ENCODE measurements at places on chromosomes 6 and 20.

DNA sequence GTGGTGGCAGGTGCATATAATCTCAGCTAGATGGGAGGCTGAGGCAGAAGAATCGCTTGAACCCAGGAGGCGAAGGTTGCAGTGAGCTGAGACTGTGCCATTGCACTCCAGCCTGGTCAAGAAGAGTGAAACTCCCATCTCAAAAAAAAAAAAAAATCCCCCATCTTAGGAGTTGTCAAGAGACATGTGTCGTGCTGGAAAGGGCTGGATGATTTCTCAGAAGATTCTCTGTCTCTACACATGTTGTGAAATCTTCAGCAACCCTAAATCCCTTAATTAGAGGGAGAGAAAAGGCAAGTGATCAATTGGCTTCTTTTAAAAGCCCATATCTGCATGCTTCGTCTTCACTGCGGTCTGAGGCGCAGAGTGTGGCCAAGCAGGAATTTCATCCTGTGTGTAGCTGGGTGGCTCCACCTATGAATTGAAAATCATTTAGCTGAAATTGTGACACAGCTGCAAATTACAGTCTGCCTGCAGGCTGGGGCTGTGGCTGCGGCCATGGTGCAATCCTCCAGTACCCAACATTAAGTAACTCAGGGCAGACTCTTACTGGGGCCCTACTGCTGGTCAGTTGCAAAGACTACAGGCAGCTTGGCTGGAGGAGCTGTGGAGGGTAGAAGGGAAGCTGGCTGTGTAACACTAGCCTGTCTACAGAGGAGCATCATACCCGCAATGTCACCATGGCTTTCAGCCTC, 3.2 kb upstream of the TGM3 start:
- no peak for DNase-seq

- DNase-seq, result no peak
Measured at GRCh38 chr6:108958900-108959770, 110.9 kb downstream of the ARMC2 start.

GRCh38 chr20:4322499-4322898, 307.1 kb upstream of the RNF24 start:
- DNase-seq, result no peak

DNA sequence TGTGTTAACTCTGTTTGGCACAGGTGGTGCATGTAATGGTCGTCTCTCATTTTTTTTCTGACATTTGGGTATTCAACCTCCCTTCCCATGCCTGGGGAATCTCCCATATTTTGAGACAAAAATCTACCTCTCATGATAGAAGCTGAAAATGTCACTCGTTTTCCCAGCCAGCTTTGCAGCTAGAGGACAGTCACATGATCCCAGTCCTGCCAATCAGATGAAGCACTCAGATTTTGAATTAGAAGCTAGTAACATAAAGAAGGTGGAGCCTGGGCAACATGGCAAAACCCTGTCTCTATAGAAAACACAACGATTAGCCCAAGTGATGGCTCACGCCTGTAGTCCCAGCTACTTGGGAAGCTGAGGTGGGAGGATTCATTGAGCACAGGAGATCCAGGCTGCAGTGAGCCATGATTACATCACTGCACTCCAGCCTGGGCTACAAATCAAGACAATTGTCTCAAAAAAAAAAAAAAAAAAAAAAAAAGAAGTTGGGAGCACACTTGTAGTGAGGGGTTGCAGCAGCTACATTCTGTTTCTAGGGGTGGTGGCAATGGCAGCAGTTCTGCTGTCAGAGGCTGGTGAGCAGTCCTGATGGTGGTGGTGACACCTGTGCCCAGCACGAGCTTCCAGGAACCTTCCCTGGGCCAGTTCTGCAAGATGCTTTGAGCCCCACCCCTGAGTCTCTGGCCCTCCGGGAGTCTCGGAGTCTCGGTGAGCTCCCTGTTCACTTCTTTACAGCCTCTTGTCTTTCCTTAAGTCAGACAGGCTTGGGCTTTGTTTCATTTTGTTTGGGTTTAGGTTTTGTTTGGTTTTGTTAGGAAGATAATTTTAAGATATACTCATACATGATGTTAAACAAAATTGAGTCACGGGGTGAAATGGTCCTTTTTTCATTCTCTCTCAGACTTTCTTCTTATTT, 94.1 kb upstream of the KCNG1 start:
- no peak for DNase-seq

DNA sequence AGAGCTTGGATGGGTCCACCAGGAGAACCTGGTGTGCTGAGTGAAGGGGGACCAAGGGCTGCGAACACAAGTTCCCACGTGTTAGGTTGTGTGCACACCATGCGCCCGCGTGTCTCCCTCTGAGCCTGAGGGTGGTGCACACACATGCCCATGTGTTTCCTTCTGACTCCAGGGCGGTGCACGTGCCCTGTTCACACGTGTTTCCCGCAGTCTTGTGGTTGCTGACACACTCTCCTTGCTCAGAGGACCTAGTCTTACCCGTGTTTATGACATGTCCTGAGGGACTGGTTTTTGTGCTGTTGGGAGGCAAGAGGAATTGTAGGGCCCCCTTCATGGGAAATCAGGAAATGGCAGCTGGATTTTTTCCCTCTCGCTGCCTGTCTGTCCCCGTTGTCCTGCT, 36.3 kb upstream of the PCMTD2 start:
- DNase-seq, result no peak

DNA sequence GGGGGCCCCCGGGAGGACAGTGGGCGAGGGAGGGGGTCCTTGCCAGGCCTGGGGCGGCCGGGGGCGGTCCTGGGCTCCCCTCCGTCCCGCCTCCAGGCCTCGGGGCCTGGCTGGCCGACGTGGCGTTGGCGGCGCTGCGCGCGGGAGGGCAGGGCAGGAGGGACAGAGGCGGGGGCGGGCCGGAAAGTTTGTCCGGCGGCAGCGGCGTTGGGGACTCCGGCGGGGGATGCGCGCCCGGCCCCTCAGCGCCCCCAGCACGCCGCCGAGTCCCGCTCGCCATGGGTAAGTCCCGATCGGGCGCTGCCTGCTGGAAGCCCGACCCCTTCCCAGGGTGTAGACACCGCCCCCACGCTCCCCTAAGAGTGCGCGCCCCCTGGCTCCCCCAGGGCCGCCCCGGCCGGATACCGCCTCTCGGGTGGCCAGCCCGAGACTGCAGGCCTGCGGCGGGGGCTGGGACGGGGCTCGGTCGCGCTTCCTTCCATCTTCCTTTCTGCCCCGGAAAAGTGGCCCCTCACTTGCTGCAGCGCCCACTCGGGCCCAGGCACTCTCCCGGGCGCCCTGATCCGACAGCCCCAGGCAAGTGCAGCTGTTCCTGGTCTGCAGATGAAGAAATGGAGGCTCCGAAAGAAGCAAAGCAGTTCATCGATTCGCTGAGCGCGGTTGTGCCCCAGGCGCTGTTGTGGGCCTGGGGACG, at the start of gene SLC2A10:
Gene SLC2A10 (plus strand): TSS at position 191 of the 694 bp plus-strand sequence. CDS start 88 bp downstream, at position 279.
- no peak for DNase-seq

DNA sequence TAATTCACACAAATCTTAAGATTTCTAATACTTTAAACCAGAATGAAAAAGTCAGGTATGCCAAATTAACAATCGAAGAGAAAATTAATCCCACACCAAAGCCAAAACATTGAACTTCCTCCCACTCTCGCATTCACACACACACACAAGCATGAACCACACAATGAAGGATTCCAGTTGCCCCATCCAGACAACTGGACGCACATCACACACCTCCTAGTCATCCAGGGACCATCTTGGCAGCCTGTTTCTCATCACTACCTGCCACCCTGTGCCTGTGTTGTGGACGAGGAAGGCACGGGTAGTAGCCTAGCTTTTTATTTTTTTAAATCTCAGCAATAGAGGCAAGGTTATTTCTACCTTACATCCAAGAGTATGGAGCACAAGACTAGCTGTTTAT, 15.2 kb downstream of the B4GALT5 start:
- no peak for DNase-seq

DNA sequence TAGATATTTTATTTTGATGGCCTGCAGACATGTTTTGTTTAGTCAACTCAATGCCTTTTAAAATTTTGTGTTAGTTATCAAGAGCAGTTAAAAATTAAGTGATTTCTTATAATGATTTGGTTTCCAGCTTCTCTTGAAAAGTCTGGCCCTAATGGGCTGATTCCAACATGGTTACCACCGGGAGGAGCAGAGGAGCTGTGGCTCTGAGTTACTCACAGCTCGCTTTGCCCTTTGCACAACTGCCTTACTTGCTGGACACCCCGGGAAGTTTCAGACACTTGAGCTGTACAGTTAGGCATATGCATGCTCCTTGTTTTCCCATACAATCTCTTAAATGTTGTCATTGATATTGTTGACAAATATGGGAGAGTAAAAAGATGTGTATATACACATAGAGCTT, 173.1 kb upstream of the MMS22L start:
- no peak for DNase-seq

DNA sequence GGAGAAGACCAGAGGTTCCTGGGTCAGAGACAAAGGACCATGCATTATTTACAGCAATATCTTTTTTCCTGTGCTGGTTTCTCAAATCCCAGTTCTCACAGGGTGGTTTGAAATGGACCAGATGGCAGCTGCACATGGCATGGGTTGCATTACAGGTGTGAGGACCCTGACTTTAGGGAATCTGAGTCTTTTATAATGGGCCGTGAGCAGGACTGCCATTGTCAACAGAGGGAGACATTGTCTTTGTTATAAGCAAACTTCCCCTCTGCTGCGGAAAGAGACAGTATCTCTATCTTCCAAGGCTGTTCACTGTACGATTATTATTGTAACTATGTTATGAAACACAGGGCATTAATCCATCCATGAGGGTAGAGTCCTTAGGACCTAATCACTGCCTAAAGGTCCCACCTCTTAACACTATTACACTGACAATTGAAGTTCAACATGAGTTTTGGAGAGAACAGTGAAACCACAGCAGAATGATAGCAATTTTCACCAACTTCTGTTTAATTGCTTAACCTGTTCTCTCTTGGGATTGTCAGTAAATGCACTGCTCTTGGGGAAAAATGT, 156.1 kb upstream of the AGPAT4 start:
- no peak for DNase-seq

DNA sequence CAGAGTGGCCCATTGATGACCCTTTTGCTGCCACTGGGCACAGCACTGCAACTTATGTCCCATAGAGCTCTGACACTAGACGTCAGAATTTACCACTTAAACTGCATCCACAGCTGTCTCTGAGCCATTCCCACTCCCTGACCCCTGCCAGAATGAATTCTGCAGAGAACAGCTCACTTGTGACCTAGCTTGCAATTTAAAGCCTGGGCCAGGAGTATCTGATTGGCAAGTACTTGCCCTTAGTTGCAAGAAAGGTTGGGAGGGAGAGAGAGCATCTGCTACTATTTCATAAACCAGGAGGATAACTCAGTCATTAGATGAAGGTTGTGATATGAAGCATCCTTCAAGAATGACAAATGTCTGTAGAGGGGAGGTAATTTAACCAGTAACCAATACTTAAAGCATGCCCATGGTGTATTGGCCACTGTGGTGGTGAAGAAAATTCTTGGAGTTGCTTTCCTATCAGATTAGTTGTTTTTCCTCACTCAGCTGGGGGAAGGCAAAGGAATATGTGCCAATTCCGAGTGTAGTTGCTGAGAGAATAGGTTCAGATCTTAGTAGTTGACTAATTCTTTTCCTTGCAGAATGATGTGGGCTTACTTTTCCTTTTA, 46.5 kb downstream of the IL22RA2 start:
- DNase-seq, result no peak

GRCh38 chr6:21918041-21918440, 324.5 kb downstream of the SOX4 start:
- no peak for DNase-seq

GRCh38 chr6:148803979-148804378, 57.1 kb downstream of the UST start:
- no peak for DNase-seq

- DNase-seq, result no peak
Measured at GRCh38 chr6:46510651-46511050, 19.4 kb upstream of the RCAN2 start.

DNA sequence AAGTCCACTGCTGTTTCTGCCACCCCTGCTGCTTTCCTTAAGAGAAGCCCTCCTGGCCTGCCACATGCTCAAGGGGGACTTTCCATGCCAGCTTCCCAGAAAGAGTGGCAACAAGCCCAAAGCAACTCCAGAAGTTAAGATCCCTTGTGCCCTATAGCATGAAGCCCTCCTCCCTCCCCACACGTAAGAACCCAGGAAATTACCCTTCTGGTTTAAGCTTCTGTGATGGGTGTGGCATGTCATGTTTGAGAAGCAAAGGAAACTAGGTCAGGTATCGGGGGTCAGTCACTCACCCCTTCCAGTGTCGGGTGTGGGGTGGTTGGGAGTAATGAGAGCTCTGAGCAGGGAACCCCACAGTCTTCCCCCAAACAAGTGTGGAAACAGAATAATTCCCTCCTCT, 196.1 kb downstream of the LRFN2 start:
- DNase-seq, result no peak

DNA sequence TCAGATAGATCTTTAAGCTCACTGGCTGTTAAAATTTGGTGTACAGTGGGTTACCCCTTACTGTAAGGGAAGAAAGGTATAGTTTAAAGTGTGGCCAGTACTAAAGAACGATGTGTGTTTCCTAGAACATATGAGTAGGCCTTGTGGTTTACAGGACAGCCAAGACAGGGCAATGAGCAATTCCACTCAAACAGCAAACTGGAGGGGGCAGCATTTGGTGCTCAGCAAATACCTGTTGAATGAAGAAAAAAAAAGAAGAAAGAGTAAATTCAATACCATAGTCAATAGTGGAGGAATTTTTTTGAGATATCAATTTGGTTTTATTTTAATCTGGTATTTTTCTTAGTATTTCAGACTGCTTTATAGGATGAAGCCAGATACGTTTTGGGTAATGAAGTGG, 3.8 kb upstream of the NCOA5 start:
- no peak for DNase-seq

DNA sequence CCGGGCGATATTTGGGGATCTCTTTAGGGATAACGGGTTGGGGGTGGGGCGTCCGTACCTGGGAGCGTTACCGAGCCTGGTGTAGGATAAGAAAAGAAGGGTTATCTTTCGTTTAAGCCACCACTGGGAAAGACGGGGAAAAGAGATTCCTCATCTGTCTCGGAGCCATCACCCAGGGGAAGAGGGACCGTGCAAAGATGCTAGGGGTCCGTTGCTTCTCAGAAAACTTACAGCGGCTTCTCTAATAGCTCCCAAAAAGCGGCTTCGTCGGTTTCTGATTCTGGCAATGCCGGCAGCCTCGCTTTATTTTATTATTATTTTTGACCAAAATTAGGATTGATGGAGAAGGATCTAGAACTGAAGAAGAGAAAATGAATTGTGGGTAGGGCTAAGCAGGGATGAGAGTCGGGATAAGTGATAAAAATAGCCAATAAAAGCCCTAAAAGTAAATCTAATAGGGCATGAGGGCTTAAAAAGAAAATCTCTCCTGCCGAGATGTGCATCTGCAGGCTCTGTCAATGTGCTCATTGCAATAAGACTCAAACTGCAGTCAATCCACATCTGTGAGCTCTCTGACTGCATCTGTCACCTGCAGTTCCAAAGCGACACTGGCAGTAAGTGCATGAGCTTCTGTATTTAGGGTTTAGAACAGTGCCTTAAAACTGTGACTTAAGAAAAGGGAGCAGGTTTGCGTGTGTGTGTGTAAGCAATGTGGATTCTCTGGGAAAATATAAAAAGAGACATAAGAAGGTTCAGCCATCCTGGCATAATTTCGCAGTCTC, 801 bp downstream of the TBPL1 start:
- DNase-seq, result no peak

Data from T-helper 9 cell (primary cell).